D341Med (cell line): ENCODE measurements at places on chromosomes 5 and 9.
A peak's percentile ranks its signal among the peaks of the same experiment; 100 is the strongest.

DNA sequence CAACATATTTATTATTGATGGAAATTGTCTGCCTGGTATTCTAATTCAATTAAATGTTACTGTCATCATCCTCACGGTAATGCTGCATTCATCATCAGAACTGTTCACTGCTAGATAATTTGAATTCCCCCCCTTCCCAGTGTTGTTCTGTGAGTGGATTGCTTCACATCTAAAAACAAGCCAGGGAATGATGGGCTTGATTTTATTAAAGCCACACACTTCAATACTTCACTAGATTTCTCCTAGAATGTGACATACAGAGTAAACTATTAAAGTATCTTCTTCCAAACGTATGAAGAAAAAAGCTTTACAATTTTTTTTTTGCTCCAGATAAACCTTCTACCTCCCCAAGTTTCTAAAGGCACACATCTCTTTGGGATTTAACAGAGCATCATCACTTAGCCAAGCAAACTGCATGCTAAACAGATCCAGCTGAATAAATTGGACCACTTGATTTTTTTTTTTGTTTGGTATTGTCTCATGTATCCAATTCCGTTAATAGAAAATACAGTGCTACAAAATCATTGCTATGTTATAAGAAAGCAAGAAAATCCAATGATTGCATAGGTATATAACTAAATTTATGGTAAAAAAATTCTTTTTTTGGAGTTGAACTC lies 692.4 kb downstream of the MTRR start:
- no peak for DNase-seq

DNA sequence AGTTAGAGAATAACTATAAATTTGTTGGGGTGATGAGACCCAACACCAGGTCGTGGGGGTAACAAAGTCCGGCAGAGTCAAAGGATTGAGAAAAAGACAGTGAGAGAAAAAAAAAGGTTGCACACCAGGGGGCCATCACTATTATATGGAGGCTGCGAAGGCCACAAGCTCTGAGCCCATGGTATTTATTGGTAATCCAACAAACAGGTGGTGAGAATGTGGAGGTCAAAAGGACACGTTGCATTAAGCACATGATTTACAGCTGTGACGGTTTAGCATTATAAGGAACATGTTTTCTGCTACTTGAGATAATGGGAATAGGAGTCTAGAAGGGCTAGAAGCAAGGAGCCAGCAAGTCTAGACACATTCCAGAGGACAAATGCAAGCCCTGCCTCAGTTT lies 2202.2 kb upstream of the C9orf72 start:
- no peak for DNase-seq

GRCh38 chr5:130324953-130325671 lies 420.8 kb downstream of the CHSY3 start:
- DNase-seq, result no peak

- no peak for DNase-seq
These were observed 33.0 kb upstream of the CCDC112 start for GRCh38 chr5:115329475-115329874.

- DNase-seq, result no peak
These were observed 21.4 kb downstream of the AGXT2 start for GRCh38 chr5:35026280-35026840.

DNA sequence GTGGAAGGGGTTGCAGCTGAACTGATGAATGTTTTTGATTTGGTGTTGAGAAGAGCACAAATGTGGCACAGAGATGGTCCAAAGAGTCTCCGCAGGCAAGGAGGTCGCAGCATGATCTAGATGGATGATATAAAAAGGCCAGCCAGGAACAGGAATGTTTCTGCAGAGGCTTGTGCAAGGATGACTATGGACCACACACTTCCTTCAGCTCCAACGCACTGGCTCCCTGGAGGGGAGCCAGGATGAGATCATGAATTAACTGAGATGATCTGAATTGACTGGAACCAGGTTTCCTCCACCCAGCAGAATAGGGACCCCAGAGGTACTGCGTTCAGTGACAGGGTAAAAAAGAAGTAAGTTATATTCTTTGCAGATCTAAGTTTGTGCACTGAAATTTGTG lies 89.0 kb downstream of the ARSB start:
- no peak for DNase-seq

DNA sequence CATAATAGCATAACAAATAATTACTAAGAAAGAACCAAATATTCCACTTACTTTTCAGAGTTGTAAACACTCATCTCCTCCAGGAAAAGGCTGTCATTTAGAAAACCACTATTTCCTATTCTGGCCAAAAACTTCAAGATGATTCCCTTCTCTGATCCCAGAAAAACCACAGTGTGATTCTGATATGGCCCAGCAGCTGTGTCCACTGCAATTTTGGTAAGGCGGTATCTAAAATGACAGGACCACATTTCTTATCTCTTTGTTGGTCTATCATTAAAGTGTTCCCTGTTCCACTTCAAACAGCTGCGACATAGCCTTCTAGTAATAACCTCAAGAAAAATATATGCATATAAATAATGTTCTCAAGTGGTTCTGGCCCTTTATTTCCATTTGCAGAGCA lies 96.1 kb downstream of the SEMA6A start:
- no peak for DNase-seq

GRCh38 chr9:106487266-106487665 lies 375.7 kb upstream of the ZNF462 start:
- no peak for DNase-seq

DNA sequence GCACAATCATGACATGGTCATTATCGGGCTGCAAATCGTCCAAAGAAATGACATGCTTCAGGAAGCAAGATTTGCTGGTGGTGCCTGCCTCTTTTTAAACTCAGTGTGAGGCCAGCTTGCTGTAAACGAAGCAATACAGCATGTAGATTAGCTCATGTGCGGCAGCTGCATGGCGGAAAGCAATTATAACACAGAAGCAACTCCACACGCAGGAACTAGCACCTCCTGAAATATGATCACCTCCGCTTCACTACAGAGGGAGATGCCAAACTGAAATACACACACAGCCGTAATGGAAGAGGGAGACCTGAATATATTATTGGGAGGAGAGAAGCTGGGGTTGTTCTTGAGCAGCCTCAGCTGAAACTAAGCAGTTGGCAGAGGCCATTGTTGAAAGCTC lies 312.5 kb downstream of the PSAT1 start:
- no peak for DNase-seq

DNA sequence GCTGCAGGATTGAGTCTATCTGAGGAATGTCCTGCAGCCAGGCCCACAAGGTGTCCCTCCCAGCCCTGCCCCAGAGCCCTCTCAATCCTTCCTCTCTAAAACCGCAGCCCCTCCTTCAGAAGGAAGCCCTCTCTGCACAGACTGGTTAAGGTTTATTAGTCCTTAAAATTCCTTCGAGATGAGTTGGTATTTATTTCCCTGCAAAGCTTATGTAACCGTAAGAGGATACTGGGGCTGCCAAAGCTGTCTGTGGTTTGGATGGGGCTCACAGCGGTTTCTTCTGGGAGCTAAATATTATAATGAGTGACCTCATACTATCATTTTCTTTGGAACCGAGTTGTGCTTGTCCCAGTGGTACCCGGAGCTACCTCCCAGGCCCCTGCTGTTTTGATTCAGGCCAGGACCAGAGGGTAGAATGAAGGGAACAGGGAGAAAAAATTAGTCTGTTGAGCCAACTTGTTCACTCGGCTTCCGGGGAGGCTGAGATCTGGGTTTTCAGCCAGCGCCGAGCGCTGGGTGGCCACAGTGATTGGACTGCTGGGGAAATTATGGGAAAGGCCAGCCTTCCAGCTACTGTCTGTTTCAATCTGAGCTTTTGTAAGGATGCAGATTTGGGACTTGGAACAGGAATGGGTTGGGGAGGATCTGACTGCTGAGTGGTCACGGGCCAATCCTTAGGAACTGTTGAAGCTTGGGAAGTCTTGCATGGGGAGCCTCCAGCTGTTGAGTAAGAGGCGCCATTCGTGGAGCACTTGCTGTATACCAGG lies 107.5 kb downstream of the NDFIP1 start:
- DNase-seq, result no peak

GRCh38 chr5:77394064-77394715 lies 97.9 kb downstream of the WDR41 start:
- DNase-seq, result no peak

GRCh38 chr5:42992088-42992879 lies 47.8 kb downstream of the ANXA2R start:
- DNase-seq, result no peak

GRCh38 chr9:130303613-130304055 lies 38.1 kb downstream of the HMCN2 start:
- no peak for DNase-seq

DNA sequence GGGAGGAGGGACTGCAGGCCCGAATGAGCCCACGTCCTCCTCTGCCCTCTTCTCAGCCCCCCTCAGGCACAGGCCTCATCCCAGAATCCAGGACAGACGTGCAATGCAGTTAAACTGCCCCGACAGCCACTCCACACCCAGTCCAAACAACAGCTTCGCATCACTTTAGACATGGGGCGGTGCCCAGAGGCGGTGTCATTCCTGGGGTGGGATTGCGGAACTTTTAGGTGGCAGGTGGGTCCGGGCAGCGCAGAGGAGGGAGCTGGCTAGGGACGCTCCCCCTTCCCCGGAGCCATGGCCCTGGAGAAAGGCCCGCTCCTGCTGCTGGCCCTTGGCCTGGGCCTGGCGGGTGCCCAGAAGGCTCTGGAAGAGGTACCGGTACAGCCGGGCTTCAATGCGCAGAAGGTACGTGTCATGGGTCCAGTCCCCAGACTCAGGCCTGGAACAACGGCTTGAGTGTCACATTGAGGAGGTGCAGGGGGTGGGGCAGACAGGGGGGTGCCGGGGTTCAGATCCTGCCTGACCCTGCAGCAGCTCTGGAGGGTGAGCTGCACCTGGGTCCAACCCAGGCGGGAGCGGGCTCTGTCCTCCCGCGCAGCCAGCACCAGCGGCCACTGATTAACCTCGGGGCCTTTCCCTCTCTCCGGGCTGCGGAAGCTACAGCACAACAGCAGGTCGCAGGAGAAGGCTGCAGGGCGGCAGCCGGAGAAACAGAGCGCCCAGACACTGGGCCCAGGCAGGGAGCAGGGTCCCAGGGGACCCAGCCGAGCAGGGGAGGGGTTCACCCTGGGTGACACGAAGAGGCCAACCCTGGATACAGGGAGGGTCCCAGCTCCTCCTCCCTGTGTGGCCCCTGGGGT lies 25.2 kb downstream of the GLT6D1 start:
- peak; percentile 33 for DNase-seq

DNA sequence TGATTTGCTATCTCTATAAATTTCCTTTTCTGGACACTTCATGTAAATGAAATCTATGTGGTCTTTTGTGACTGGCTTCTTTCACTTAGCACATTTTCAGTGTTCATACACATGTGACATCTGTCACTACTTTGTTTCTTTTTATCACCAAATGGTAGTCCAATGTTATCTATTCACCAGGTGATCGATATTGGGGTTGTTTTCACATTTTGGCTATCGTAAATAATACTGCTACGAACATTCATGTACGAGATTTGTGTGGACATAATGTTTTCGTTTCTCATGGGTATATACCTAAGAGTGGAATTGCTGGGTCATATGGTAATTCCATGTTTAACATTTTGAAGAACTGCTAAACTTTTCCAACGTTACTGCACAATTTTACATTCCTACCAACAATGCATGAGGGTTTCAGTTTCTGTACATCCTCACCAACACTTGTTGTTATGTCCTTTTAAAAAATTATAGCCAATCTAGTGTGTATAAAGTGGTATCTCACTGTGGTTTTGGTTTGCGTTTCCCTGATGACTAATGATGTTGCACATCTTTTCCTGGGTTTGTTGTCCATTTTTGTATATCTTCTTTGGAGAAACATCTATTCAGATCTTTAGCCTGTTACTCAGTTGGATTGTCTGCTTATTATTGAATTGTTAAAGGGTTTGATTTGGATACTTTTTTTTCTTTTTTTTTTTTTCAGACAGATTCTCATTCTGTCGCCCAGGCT lies 263.0 kb downstream of the PDZD2 start:
- DNase-seq, result no peak

- no peak for DNase-seq
These were observed 13.3 kb upstream of the COL5A1 start for GRCh38 chr9:134628354-134628736.

GRCh38 chr5:16994565-16994964 lies 58.5 kb upstream of the MYO10 start:
- DNase-seq, result no peak

DNA sequence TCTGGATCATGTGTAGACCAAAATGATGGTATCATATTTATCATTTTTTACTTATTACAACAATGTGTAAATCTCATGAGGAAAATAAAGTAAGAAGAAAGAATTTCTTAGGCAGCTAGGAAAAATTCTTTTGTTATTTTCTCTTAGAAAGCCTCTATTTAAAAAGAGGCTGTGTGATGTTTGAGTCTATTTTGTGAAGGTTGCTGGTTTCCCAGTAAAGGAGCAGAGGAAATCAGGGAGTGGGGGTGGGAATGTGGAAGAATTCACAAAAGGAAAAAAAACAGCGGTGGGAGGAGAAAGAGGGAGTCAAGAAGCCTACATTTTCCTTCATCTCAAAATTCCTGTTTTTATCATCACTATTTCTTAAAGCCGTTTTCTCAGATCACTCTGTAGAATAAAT lies 20.1 kb downstream of the PTCH1 start:
- no peak for DNase-seq

GRCh38 chr5:53362521-53362941 lies 117.9 kb upstream of the FST start:
- no peak for DNase-seq

GRCh38 chr9:121289026-121289771 lies 21.2 kb downstream of the GSN start:
- peak; percentile 63 for DNase-seq
